NCI-H1694 (cell line): ENCODE measurements at places on chromosomes 12 and 14.

DNA sequence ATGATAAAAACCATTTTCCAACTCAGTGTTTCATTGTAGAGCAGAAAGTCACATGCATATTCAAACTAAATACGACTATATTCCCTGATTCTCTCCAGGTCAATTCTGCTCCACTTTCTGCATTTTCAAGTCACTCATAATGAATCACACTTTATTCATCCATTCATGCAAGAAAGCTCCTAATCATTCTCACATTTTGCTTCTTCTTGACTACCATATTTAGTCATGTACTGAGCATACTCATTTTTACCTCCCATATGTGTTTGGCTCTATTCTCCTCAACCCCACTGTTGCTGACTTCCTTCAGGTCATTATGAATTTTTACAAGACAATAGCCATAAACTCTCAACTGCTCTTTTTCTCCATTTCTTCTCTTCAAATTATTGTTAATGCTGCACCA lies 43.4 kb upstream of the PIK3C2G start:
- DNase-seq, result no peak

GRCh38 chr14:99530407-99531155 lies 49.4 kb downstream of the CCNK start:
- no peak for DNase-seq

GRCh38 chr12:1350055-1350933 lies 244.1 kb downstream of the FBXL14 start:
- DNase-seq, result no peak

DNA sequence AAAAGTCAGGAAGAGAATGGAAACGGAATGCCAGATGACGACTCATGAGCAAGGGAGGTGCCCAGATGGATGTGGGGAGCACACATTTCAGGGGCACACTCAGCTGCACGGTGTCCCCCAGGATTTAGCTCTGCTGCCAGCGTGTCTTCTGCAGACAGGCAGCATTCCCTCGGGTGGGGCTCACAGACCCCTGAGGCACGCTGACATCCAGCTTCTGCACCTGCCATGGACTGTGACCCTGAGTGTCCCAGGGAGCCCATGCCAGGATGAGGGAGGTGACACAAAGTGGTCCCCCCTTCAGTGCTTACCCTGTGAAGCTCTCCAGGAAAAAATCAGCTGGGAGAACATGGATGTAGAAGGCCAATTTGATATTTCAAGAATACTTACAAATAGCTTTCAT lies 84.2 kb downstream of the PIWIL1 start:
- no peak for DNase-seq

- DNase-seq, result peak; percentile 51
Observed at GRCh38 chr12:44389896-44390295, 486.2 kb downstream of the NELL2 start.

GRCh38 chr12:13200841-13201240 lies 4.3 kb downstream of the EMP1 start:
- no peak for DNase-seq

DNA sequence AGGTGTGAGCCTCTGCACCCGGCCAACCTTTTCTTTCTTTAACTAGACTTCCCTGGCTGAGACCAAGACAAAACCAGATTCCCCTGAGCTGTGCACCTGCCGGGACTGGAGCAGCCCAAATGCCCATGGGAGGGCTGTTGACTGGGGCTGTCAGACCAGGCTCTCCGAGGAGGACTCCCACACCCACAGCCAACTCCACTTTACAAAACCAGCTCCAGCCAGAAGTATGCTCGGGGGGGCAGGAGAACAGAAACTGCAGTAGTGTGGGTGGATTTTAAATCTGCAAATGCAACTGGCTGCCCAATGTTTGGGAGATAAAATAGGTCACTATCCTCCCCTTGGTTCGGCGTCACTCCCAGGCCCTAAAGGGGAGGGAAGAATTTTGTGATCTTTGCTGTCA lies 78.5 kb downstream of the VCPKMT start:
- DNase-seq, result no peak

- no peak for DNase-seq
Observed at GRCh38 chr12:57142121-57142520, 5.3 kb downstream of the LRP1-AS start.

- no peak for DNase-seq
Observed at GRCh38 chr14:101711041-101711856, 50.3 kb upstream of the PPP2R5C start.

- no peak for DNase-seq
Observed at GRCh38 chr12:32118806-32119205, 12.2 kb downstream of the BICD1 start.

DNA sequence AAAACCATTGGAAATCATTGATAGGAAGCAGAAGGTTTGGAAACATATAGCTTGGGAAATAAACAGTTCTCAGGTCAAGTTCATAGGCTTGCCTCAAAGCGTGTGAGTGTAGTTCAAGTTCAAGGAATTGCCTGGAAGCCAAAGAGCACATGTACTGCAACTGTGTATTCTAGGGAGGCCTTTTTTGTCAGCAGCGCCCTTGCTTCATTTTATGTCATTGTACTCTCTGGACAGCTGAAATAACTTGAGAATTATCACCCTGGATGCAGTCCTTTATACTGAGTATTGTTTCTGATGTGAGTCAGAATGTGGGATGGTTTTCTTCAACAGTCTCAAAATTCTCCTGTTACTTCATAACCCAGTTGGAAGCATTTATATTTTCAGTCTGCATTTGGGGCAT lies 16.0 kb upstream of the EVL start:
- DNase-seq, result no peak

DNA sequence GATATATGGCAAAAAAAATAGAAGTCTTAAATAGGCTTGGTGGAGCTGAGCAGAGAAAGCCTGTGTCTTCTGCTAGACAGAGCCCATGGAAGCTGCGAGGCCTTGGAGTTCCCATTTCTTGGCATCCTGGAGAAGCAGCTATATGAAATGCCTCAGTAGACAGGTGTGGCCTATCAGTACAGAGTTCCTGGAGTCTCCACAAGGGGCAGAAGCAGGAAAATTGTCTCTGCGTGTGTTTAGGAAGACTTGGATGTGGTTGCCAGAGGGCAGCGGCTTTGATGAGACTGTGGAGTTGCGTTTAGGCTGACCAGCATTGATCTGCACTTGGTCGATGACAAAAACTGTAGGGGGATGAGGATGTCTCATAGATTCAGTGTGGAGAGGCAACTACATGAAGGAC lies 334.5 kb upstream of the SEL1L start:
- DNase-seq, result no peak

GRCh38 chr12:12449533-12450025 lies 92.7 kb downstream of the BORCS5 start:
- no peak for DNase-seq

- no peak for DNase-seq
Observed at GRCh38 chr12:88329833-88330232, 187.7 kb downstream of the TMTC3 start.

DNA sequence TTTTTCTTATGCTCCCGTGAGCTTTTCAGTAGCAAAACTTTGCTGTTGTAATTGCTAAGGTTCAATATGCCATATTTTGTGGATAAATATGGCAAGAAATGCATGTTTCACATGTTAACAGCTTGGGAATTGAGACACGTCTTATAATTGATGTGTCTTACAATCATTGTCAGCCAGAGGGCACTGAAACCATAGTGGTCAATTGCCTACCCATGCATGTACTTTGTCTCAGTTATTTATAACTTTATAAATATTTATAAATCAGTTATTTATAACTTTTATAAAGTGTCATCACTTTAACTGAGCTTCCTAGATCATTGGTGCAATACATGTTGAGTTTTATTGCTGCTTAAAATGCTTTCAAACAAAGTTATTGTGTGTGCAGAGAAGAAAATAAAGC lies 82.0 kb downstream of the CATSPERB start:
- DNase-seq, result peak; percentile 32

DNA sequence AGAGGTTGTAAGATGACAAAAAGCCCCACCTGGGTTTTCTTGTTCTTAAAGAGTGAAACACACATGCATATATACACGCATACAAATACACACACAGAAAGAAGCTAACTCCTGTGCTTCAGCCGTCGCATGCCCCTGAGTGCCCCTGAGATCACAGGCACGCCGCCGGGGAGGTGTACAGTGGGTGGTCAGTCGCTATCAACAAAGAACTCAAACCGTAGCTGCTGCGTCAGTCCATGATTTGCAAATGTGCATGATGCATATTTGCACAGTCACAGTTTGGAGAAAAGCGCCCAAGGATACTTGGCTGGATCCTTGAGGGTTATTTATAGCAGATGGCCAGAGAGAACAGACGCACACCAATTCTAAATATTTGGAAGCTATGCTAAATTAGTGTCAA lies 206.9 kb downstream of the TMEM132D start:
- no peak for DNase-seq

- DNase-seq, result no peak
Observed at GRCh38 chr12:53096089-53096741, 1.3 kb upstream of the IGFBP6 start.

DNA sequence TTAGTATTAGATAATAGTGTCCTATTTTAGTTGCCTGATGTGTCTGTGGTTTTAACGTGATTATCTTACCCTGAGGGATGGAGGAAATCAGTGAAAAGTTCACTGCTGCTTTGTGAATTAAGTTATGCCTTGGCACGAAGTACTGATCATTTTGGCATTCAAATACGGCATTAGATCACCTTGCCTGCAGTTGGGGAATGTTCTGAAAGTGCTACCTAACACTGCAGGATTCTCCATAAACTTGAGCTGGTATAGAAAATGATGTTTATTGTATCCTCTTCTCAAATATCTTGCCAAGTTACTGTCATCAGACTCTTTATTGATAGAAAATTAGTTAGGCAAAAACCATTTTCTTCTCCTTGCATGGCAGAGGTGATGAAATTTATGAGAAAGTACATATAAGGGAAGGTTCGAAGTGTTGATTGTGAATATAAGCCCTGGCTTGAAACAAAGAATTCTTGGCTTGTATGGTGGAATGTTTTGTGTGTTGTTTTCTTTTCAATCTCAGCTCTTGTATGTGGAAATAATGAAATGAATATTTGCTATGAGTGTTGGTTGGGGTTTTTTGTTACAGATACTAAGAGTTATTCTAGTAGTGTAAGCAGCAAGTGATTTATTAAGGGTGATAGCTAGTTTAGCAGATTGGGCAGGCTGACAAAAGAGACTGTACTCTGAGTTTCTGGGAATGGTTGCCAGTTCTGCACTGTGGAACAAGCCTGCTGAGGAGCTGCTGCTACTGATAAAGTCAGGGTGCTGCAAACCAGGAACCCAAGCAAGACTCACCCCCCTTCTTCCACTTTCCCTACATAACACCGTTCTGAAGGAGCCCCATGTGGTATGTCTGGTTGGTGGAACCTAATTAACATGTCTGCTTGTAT lies 448.3 kb downstream of the PCNX1 start:
- DNase-seq, result no peak

GRCh38 chr12:11741434-11742092 lies 92.1 kb downstream of the ETV6 start:
- no peak for DNase-seq

GRCh38 chr14:80957613-80958012 lies 2.2 kb downstream of the TSHR start:
- DNase-seq, result no peak

- DNase-seq, result no peak
Observed at GRCh38 chr14:77885367-77885766, 85.5 kb downstream of the ADCK1 start.

- no peak for DNase-seq
Observed at GRCh38 chr14:69648480-69649451, 37.4 kb downstream of the SUSD6 start.

GRCh38 chr14:55588259-55588699 lies 8.3 kb downstream of the KTN1 start:
- no peak for DNase-seq

- no peak for DNase-seq
Observed at GRCh38 chr12:104935886-104936285, 22.2 kb downstream of the SLC41A2 start.

- peak; percentile 95 for DNase-seq
Observed at GRCh38 chr14:24365600-24366412, 2.2 kb upstream of the NFATC4 start.

DNA sequence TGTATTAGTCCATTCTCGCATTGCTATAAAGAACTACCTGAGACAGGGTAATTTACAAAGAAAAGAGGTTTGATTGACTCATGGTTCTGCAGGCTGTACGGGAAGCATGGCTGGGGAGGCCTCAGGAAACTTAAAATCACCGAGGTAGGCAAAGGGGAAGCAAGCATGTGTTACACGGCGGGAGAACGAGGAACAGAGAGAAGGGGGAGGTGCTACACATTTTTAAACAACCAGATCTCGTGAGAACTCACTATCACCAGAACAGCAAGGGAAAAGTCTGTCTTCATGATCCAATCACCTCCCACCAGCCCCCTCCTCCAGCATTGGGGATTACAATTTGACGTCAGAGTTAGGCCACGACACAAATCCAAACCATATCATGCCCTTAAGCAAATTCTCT lies 13.3 kb upstream of the MAX start:
- no peak for DNase-seq

- DNase-seq, result no peak
Observed at GRCh38 chr14:36222952-36223468, 46.5 kb upstream of the PTCSC3 start.

- DNase-seq, result peak; percentile 19
Observed at GRCh38 chr14:32304296-32304695, 24.8 kb upstream of the AKAP6 start.

DNA sequence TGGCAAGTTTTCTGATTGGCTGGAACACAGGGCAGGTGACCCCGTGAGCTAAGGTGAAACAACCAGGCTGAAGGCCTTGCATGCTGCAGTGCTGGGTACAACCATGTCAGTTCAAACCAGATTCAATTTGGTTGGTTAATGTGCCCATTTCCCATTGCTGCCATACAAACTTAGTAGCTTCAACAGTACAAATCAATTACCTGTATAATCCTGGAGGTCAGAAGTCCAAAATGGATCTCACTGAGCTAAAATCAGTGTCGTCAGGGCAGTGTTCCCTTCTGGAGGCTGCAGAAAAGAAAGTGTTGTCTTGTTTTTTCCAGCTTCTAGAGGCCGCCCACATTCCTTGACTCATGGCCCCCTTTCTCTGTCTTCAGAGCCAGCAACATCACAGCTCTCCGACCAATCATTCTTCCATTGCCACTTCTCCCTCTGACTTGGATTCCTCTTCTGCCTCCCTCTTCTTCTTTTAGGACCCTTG lies 221.7 kb downstream of the ZFP36L1 start:
- DNase-seq, result no peak

DNA sequence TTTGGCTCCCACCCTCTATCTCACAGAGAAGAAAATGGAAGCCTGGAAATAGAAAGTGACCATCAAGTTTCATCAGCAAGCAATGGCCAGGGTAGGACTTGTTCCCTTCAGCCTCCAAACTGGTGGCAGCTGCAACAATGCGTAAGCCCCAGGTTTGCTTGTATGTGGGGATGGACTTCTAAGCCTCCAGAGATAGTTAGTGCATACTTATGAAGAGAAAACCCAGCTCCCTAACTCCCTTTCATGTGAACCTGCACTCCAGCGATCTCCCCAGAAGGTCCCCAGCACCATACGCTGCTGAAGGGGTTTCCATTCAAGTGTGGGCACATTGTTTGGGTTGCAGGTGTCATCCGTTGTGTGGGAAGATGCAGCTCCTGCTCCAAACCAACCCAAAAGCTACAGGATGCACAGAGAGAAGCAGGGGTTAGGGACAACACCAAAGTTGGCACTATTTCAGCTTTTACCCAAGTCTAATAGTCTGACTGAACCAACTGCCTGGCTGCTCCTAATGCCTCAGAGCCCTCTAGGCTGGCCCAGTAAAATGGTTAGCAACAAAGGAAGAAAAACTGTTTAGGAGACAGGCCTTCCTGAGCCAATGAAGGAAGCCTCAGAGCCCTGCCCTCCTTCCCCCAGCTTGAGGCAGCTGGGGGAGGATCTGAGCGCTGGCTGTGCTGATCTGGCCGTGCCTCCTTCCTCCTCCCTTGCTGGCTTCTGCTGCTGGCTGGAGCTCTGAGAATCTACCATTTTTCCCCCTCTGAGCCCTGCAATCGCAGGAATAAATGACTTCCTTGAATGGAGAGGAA lies 12.3 kb downstream of the ZFP36L1 start:
- no peak for DNase-seq
